ENCODE measurements at places on chromosomes 2 and 18.

GRCh38 chr18:7367336-7367735, 136.4 kb downstream of the LRRC30 start:
- DNase-seq = no peak

DNA sequence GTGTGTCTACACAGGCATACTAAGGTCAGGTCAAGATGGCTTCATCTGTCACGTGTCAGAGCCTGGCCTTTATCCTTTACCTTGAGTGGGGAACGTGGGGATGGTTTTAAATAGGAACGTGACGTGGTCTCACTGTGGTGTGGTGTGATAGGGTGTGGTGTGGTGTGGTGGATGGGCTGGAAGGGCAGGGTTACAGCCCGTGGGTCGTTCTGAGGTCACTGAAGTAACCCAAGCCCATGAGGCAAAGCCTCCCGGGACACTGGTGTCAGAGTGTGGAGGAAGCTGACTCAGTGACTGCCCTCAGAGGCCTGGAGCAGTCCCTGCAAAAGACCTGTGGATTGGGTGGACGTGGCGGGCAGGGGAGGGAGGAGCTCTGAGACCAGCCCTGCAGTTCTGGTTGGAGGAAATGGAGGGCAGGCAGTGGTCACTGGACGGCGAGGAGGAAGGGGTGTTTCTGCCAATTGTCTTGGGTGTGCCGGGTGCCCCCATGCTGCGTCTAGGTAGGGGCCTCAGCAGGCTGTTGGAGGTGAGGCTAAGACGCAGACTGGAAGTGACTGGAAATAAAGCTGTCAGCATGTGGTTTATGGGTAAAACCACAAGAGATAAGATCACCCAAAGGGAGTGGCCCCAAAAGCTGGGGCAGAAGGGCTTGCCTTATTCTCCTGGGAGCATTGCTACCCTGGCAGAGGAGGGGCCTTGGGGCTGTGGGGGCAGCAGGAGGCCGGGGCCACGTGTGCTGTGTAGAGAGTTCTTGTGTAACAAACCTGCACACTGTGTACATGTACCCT, 84.8 kb downstream of the SH3RF3 start:
- no peak for DNase-seq

GRCh38 chr2:119749477-119750012, 10.2 kb upstream of the PTPN4 start:
- no peak for DNase-seq

DNA sequence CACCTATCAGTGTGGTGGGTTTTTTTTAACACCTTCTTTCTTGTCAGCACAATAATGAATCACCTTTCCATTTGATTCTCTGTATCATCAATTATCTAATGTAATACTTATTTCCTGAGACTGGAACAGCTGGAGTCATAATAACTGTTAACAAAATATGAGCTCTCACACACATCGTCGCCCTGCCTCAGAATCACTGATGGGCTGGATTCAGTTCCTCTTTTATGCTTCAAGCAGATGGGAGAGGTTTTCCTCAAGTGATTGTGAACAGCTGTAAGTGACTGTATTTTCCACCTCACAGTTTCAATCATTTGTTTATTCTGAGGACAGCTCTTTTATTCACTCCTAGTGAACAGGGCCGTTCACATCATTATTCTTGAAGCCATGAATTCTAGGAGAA, 330.2 kb downstream of the DSC3 start:
- no peak for DNase-seq

DNA sequence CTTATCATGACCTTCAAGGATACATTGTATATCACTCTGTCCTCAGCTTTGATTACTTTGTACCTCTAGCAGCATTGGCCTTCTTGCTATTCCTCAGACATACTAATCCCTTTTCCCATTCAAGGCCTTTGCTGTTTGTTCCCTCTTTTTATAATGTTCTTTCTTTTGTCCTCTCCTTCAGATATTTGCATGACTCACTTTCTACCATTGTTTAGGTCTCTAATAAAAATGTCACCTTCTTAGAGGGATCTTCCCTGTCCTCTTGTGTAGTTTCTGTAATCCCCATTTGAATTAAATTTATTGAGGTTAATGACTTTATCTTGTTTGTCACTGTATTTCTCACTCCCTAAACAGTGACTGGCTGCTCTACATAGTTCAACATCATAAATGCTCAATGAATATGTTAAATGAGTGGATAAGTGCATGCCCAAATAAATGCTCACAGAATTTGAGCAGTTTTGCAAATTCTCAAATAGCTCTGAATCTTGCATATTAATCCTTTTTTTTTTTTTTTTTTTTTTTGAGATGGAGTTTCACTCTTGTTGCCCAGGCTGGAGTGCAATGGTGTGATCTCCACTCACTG, 135.9 kb downstream of the AGPS start:
- no peak for DNase-seq

DNA sequence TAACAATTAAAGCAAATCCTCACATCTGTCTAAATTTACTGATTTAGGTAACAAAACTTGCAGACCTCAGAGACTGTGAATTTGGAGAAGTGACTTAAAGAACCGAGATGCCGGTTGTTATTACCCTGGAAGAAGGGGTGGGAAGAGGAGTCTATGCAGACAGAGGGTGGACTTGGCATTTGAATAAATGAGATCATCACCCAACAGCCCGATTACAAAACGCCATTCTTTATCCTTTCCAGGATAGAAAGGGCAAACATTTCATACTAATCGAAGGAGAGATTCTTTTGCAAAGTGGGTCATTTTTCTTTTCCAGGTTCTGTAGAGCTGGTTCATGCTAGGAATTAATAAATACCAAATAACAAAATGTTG, 73.1 kb upstream of the TPO start:
- DNase-seq = no peak

GRCh38 chr2:161031511-161031910, 128.7 kb upstream of the TANK start:
- no peak for DNase-seq

DNA sequence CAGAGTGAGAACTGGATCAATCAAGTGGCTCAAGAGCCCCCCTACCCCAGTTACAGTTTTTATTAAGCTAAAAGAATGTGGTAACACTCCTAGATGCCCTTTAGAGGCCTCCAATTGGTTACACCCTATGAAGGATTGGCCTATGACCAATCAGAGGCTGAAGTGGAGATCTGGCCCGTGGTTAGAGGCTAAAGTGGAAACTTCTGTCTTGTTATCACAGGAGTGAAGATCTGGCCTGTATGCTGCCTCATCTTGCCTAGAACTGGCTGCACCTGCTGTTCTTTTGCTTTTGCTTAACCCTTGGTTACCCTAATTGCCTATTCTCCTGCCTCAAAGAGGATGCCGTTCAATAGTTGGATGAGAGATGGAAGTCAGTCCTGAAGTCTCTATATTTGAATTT, 100.1 kb upstream of the MAP2 start:
- no peak for DNase-seq

- no peak for DNase-seq
Measured at GRCh38 chr2:53545604-53546003, 222.0 kb upstream of the CHAC2 start.

- DNase-seq = no peak
Measured at GRCh38 chr2:174053355-174054151, 88.4 kb upstream of the SP3 start.

DNA sequence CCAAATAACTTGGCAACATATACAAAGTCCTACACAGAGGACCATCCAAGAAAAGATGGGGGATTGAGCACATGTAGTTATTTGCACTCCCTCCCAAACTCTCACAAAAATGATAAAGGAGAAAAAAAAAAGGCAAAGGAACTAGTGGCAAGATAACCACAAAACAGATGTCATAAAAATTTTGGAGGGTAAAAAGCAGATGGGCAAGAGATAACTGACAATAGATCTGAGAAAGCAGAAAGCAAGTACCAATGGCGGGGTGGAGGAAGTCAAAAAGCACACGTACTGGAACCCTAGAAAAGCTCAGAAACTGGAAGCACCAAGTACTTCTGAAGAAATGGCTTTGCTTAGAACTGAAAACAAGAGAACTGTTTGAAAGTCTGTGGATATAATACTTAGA, 82.0 kb downstream of the WDPCP start:
- no peak for DNase-seq

All from activated naive CD4-positive, alpha-beta T cell (primary cell).